MG63 (cell line): ENCODE measurements at places on chromosomes 3 and 15. TPM values are rescaled to one million over a fixed set of nuclear protein-coding genes. Genes with fewer than 3 reads are reported as not detected.
A peak's percentile ranks its signal among the peaks of the same experiment; 100 is the strongest.

- no peak for DNase-seq
These were observed 207.1 kb downstream of the LRRN1 start for GRCh38 chr3:4006288-4006687.

Gene GTF2A2
- total RNA-seq: 55.3 and 149 TPM in 2 replicates

DNA sequence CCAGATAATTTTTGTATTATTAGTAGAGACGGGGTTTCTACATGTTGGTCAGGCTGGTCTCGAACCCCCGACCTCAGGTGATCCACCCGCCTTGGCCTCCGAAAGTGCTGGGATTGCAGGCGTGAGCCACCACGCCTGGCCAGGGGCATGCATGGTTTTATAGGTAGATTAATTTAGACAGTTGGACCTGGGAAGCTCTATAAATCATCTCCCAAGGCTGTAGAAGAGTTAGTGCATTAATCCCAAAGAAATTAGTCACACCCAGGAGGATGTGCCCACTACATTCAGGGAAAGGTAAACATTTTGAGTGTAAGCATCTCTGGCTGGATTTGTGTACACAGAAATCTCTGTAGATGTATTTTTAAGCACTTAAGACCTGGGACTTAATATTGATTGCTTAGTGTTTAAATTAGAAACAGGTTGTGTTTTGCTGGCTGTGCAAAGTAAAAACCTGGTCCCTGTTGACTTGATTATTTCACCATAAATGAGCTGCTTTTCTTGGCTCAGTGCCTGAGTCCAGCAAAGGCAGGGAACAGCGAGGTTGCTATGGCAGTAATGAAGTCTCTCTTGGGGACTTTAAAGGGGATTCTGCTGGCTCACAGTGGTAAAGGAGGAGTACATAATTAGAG, 19.2 kb downstream of the EXOSC7 start:
- no peak for DNase-seq

Gene TMEM40
- not detected in 2 replicates for total RNA-seq

Gene IGDCC3
- total RNA-seq: not detected in 2 replicates

GRCh38 chr15:46126581-46126980, 491.8 kb downstream of the SQOR start:
- peak; percentile 5 for DNase-seq

Gene MYEF2
- total RNA-seq: 5.6 and 7.6 TPM in 2 replicates

DNA sequence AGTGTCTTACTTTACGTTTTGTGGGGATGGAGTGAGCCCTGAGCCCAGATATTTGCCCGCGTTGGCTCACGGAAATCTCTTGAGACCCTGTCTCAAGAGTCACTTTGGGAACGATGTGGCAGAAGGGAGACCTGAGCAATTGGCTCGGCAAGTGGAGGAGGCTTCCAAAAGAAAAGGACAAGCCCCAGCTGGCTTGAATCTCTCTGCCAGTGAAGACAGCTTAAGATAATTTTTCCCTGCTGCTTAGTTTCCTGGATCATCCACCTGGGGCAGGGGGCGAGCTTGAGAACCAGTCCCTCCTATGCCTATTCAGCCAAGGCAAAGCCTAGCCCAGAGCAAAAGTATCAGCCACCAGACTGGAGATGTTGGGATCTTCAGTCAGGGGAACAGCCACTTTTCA, 708 bp downstream of the SEC22A start:
- peak; percentile 10 for DNase-seq

DNA sequence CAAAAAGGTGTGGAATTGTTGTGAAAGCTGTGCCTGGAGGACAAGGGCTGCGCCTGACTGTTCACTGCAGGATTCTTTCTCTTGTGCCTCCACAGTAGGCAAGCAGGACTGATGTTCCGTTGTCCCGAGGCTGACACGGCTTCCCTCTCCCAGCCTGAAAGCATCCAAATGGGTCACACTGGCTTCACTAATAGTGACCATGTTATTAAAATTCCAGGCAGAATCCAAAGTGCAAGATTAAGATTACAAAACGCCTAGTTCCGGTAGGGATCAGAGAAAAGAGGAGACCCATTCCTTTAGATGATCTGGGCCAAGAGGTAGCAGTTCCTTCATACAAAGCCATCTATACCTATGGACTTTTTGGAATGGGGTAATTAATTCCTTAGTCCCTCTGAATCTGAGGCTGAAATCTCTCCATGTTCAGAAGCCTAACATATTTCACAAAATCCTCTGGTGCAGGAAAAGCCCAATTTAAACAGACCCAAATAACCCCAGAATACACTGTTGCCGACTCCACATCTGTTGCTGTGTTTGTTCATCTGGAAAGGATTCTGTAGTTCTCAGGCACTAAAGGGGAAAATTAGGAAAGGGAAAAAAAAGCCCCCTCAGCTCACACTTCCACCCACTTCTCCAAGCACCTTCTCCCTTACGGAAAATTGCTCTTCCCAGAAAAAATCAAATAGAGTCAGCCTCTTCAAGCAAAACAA, 145.9 kb downstream of the RORA start:
- no peak for DNase-seq

- DNase-seq: peak; percentile 95
These were observed 56.7 kb upstream of the BLM start for GRCh38 chr15:90660195-90660998.

GRCh38 chr15:52243697-52244555, 51.7 kb downstream of the MYO5C start:
- no peak for DNase-seq

GRCh38 chr15:36579792-36580431, 486 bp downstream of the CDIN1 start:
- peak; percentile 44 for DNase-seq

DNA sequence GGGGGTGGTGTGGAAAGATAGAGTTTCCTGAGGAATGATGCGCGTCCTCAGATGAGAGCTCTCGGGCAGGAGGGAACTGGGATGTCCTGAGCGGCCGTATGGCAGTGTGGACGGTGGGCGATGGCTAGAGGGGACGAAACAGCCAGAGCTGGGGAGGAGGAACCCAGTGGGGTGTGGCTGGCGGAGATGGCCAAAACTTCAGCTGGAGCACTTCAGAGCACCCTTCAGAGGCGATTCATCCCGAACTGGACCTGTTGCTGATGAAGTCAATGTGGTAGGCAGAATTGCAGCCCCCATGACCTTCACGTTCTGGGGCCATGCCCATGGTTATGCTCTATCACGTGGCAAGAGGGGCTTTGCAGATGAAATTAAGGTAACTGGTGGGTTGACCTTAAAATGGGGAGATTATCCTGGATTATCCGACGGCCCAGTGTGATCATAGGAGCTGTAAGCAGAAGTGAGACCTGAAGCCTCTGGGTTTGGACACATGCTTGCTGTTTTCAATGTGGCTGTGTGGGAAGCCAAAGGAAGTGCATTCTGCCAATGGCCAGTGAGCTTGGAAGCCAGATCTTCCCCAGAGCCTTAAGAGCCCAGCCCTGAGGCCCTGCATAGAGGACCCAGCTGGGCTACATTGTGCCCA, 52.3 kb downstream of the ATP1B3 start:
- no peak for DNase-seq

DNA sequence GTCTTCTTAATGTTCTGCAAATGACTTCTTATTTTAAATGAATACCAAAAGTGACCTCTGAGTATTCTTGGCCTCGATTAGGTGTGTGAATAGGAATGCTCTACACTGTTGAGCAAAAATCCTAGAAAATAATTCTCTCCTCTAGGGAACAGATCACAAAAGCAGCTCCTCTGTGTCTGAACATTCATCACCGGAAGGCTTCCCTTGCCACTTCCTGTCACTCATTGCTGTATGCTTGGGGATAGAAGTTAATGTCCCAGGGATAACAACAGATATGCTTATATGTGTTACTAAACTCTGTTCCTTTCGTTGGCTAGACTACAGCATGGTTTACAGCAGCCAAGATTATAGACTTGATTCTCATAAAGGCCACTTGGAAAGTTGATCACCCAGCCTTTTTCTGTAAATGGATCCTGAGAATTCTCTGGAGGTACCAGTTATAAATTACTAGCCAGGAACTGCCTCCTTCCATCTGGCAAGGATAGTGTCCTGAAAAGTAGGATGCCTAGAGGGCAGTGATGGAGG, 16.0 kb upstream of the PTX3 start:
- no peak for DNase-seq

Gene OSBPL10
- total RNA-seq: 2.5 and 3.7 TPM in 2 replicates

- DNase-seq: no peak
These were observed 126.9 kb upstream of the HES1 start for GRCh38 chr3:194009019-194009418.

GRCh38 chr3:63450634-63451363, 172.7 kb downstream of the SYNPR start:
- no peak for DNase-seq

DNA sequence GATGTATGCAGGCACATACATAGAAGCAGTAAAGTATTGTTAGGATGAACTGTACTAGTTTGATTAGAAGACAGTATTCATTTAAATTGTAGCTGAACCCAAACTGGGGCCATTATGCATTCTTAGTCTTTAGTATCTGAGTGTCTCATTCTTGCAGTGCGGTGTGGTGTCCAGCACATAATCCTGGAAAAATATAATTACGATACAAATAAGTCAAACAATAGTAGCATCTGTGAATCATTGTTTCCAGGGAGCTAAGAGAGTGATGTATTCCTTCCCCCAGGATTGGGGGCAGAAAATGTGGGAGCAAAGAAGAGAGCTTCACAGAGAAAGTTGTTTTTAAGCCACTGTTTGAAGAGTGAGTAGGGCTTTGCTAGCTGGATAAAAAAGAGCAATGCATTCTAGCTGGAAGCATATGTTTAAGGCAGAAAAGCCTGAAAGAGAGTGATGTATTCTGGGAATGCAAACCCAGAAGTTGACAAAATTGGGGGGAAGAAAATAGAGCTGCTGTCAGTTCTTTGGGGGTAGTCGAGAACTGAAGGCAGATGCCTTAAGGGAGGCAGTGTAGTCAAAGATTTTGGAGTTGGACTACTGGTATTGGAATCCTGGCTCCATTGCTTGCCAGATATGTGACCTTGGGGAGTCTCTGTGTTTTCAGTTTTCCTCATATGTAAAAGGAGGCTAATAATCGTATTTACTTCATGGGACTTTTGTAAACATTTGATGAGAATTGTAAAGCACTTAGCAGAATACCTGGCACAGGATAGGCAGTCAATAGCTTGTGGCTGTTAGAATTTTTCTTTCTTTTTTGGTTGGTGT, 14.1 kb downstream of the SLMAP start:
- no peak for DNase-seq

Gene GOLGA8M
- total RNA-seq: 1.3 TPM in 1 of 2 replicates, not detected in the other

Gene LINGO1
- 0.44 TPM in 1 of 2 replicates, not detected in the other for total RNA-seq

DNA sequence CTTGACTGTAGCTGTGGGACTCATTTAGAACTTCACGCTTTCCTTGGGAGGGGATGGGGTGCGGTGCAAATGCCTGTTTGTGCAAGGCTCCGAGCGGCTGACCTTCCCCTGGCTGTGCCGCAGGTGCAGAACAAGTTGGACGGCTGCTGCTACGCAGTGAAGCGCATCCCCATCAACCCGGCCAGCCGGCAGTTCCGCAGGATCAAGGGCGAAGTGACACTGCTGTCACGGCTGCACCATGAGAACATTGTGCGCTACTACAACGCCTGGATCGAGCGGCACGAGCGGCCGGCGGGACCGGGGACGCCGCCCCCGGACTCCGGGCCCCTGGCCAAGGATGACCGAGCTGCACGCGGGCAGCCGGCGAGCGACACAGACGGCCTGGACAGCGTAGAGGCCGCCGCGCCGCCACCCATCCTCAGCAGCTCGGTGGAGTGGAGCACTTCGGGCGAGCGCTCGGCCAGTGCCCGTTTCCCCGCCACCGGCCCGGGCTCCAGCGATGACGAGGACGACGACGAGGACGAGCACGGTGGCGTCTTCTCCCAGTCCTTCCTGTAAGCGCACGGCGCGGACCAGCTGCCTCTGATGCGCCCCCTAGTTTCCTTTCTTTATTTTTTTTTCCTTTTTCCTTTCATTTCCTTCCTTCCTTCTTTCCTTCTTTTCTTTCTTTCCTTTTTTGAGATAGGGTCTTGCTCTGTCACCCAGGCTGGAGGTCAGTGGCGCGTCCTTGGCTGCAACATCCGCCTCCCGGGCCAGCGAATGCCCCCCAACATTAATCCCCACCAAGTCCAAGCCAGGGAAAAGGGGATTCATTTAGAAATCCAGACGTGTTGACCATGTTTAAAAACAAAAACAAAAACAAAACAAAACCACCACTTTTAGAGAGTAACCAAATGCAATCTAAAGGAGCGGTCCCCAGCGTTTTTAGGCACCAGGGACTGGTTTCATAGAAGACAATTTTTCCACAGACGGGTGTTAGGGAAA, 42.7 kb downstream of the EIF2AK4 start:
- DNase-seq: no peak

GRCh38 chr3:181917027-181917426, 205.3 kb downstream of the SOX2 start:
- DNase-seq: no peak

Gene C2CD4A
- total RNA-seq: not detected in 2 replicates

Gene ANKDD1A
- total RNA-seq: 3.3 and 4.7 TPM in 2 replicates

Gene MASP1
- total RNA-seq: 96.8 and 119 TPM in 2 replicates

Gene SCAMP5
- total RNA-seq: 0.20 and 3.4 TPM in 2 replicates

- no peak for DNase-seq
These were observed 27.9 kb upstream of the SLC6A1 start for GRCh38 chr3:10964537-10965167.

Gene NANOGP8
- total RNA-seq: not detected in 2 replicates

GRCh38 chr15:62344806-62345539, 179.9 kb upstream of the C2CD4B start:
- DNase-seq: peak; percentile 22
